ENCODE measurements at places on chromosomes 3 and 15. TPM values are rescaled to one million over a fixed set of nuclear protein-coding genes. Genes with fewer than 3 reads are reported as not detected.

Gene ALDH1L1
- polyA plus RNA-seq, result not detected

DNA sequence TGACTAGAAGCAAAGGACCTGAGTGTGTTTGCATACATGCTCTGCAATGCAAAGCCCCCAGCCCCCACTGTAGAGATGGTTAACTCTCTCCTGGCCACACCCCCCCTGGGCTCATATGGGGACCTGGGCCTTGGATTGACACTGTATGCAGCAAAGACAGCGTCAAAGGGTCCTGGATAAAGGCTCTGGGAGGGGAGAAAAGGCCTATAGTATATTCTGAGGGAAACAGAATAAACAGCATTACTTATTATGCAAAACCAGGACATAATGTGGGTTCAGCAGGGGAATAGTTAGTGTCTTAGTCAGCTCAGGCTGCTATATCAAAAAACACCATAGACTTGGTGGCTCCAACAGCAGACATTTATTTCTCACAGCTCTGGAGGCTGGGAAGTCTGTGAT lies 158.7 kb downstream of the APBA2 start:
- no peak for DNase-seq

Gene TAGLN3
- not detected for polyA plus RNA-seq

- no peak for DNase-seq
These were observed 27.7 kb upstream of the ZNF385D start for GRCh38 chr3:21778715-21779114.

Gene BLOC1S6
- polyA plus RNA-seq, result 95.3 TPM

DNA sequence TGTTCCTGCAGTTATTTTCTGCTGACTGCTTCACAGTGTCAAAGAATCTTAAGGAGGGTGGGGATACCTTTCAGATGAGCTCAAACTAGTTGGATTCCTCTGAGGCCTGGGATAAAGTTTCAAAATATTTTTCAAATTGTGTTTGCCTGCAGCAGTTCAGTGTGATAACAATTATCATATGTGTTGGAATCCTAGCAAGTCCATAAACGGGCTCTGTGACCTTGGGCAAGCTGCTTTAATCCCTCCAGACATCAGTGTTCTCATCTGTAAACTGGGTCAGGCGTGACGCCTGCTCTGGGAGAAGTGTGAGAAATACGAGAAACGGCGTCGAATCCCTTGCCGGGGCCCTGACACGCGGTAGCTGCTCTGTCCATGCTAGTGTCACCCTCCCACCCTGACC lies 153.5 kb downstream of the UACA start:
- DNase-seq, result no peak

Gene EBLN2
- 1.2 TPM for polyA plus RNA-seq

Gene CXCR6
- 0.73 TPM for polyA plus RNA-seq

DNA sequence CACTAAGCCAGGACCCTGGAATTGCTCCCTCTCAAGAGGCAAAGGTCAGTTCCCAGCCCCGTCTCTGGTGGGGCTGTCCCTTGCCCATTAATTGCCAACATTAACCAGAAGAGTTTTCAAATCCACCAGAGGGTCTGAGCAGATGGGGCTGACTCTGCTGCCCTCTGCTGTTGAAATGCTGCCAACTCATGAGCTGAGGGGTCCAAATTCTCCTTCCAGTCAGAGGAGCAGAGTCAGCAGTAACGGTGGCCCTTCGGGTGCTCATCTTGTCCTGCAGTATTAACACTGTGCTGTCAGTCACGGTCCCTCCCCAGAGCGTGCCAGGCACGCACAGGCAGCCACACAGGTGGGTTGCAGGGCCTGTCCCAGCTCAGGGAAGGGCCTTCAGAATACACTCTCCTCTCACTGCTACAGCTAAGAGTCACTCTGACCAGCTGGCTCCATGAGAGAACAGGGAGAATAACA lies 10.7 kb upstream of the SPTBN5 start:
- DNase-seq, result peak; percentile 65

Gene ATP13A5
- not detected for polyA plus RNA-seq

GRCh38 chr3:126100269-126100633 lies 16.3 kb upstream of the SLC41A3 start:
- DNase-seq, result no peak

All from naive B cell (primary cell).